M059J (cell line): ENCODE measurements at places on chromosomes 2 and 18. TPM values are rescaled to one million over a fixed set of nuclear protein-coding genes. Genes with fewer than 3 reads are reported as not detected.

CHRND gene
- not detected in 2 replicates for total RNA-seq

RTP5 gene
- not detected in 2 replicates for total RNA-seq

DNA sequence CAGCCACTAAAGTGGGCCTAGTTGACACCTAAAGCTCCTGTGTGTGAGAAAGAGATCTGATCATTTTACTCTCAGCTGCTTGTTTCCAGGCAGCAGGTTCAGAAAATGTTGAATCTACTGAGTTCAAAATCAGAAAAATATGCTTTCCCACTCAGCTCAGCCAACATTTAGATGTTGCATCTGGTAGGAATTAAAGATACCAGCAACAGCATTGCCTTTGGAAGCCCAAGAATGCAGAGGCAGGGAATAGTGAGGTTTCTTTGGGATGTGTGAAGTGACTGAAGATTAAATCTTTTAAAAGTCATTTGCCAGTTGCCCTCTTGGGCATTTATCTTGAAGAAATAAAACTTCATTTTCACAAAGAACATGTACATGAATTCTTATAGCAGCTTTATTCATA lies 33.9 kb upstream of the DOCK10 start:
- DNase-seq, result no peak

CRYGC gene
- total RNA-seq, result not detected in 2 replicates

GRCh38 chr2:120729406-120730399 lies 6.0 kb upstream of the GLI2 start:
- DNase-seq, result peak; percentile 77

ZNF516 gene
- total RNA-seq, result 2.6 and 8.9 TPM in 2 replicates

GRCh38 chr18:58447402-58448095 lies 181.3 kb downstream of the ALPK2 start:
- DNase-seq, result no peak

- DNase-seq, result no peak
Observed at GRCh38 chr2:95719473-95720060, 127.8 kb downstream of the TRIM43 start.

DNA sequence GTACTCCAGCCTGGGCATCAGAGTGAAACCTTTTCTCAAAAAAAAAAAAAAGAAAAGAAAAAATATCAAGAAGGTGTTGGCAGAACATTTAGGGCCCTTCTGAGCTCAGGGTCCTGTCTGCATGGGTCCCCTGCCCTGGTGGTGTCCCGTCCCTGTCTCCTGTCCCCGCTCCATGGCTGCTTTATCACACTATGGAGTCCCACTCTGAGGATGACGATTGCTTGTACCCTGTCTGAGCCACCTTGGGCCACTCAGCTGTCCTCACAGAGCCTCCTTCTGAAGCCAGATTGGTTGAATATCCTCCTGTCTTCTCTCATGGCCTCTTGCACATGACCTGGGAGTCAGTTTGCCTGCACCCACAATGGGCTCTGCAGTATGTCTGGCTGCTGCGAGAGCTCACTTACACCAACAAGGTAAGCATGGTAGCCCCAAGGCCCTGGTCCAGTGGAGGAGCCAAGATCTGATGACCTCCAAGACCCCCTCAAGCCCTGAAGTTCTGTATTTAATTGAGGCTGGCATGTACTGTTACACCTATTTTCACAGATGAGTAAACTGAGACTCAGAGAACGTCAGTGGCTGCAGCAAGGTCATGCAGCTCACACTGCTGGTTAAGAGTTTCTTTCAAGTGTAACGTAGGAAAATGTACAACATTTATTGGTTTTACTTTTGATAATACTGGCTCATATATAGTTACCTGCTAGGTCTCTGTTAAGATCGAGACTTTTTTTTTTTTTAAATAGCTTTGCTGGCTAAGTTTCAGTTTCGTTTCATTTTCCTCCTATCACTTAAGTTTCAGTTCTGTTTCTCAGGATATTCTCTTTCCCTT lies 16.9 kb upstream of the ZCCHC2 start:
- DNase-seq, result peak; percentile 83

STK16 gene
- 24.5 and 33.7 TPM in 2 replicates for total RNA-seq

- no peak for DNase-seq
Observed at GRCh38 chr2:241030883-241031282, 32.5 kb downstream of the SNED1 start.
